Omental fat pad (tissue), 4 donors: ENCODE measurements at places on chromosomes 5 and 9. TPM values are rescaled to one million over a fixed set of nuclear protein-coding genes. Genes with fewer than 3 reads are reported as not detected.

The ECM2 gene
- 51.0 TPM for total RNA-seq

The CSF1R gene
- total RNA-seq: 93.8 TPM

The TMEM171 gene
- total RNA-seq: not detected

The FAXDC2 gene
- 17.4 TPM for total RNA-seq

The SLC6A7 gene
- total RNA-seq: not detected

The LHX6 gene
- total RNA-seq: 9.8 TPM

The MTAP gene
- total RNA-seq: 26.0 TPM

The SPATA31A3 gene
- total RNA-seq: not detected

The MCIDAS gene
- not detected for total RNA-seq
